ENCODE measurements at places on chromosomes 16 and 17.
A peak's percentile ranks its signal among the peaks of the same experiment; 100 is the strongest.

DNA sequence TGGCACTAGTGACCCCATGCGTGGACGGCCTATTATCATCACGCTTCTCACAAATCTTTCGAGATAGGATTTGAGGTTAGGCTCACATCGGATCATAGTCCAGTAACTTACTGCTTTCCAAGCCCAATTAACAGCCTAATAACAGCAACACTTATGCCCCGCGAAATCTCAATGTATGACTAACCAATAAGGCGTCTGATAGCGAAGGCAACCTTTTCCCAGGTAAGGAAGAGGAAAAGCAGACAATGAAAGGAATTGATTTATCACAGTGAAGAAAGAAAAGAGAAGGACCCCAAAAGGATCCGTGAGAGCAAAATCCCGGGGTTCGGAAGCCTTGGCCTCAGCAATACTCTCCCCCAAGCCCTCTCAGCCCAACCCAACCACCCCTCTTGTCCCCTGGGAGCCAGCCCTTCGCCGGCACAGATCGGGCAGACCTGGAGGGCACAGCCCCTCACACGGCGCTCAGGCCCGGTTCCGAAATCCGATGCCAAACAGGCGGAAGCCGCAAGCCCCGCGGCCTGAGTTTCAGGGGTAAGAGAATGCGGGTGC lies 534 bp downstream of the GPATCH8 start:
- no peak for DNase-seq

GRCh38 chr17:29927546-29927945 lies 2.5 kb downstream of the SSH2 start:
- no peak for DNase-seq

- no peak for DNase-seq
Observed at GRCh38 chr16:84087466-84088151, 29.1 kb downstream of the MBTPS1 start.

DNA sequence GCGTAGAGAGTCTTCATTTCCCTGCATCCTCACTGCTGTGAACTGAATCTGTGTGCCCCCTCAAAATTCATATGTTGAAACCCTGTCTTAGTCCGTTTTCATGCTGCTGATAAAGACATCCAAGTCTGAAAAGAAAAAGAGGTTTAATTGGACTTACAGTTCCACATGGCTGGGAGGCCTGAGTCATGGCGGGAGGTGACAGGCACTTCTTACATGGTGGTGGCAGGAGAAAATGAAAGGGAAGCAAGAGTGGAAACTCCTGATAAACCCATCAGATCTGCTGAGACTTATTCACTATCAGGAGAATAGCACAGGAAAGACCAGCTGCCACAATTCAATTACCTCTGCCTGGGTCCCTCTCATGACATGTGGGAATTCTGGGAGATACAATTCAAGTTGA lies 3.1 kb upstream of the CCDC42 start:
- peak; percentile 27 for DNase-seq

DNA sequence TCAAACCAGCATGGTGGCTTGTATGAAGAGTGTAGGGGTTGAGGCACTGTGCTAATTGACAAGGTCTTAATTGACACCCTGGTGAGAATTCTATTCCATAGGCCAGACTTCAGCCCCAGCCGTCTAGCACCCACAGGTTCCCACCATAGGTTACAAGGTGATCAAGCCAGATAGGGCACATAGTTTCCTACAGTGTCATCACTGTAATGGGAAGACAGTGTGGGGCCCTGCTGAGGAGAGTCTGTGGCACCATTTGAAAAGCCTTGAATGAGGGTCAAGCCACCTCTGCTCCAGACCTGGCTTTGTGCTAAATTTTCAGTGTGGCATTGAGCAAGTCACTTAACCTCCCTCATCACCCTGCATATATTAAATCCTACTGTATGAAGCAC lies 36.2 kb downstream of the YPEL2 start:
- DNase-seq, result no peak

GRCh38 chr17:27511168-27511883 lies 55.1 kb downstream of the KSR1 start:
- DNase-seq, result no peak

DNA sequence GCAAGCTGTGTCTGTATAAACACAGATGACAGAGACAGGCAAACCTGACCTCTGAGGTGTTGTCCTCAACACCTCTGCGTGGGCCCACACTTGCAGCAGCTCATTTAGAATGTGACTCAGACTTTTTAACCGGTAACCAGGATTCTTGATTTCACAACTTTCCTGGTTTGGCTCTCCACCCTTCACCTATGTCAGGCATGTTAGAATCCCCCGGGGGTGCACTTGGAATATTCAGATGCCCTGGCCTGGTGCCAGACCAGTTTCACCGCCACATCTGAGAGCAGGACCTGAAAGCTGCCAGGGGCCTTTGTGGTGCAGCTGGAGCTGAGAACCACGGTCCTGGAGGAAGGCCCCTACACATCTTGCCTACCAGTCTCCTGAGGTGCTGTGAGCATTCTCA lies 4.8 kb downstream of the DHODH start:
- DNase-seq, result peak; percentile 45

Measured in stimulated activated CD8-positive, alpha-beta memory T cell treated with anti-CD3 and anti-CD28 coated beads, Interleukin-4, amount 100 ng/mL, for 48 hours (primary cell).